ENCODE measurements at places on chromosomes 4 and X.

GRCh38 chr4:75985116-75985515 is 5.6 kb downstream of the SDAD1 start:
- DNase-seq, result no peak

GRCh38 chrX:13239272-13239671 is 80.6 kb downstream of the ATXN3L start:
- DNase-seq, result no peak

DNA sequence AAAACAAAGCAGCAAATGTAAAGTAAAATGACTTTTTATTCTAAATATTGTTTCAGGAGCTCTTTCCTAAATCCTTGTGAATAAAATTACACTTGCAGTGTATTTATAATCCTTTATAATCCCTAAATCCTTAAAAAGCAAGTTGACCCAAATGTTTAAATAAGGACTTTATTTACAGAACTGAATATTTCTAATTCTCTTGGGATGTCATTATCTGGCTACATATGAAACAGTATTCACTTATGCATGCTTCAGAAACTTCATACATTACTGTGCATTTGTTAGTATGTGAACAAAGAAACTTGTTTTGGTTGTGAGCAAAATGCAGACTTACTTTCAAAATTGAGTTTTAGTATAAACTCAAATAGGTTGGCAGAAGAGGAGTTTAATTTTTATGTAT is 49.2 kb downstream of the PTTG2 start:
- DNase-seq, result no peak

- no peak for DNase-seq
Observed at GRCh38 chr4:145480257-145480656, 1.4 kb upstream of the SMAD1 start.

Data from HT-29 (cell line).